ENCODE measurements at places on chromosomes 16 and 17.

- DNase-seq = no peak
Observed at GRCh38 chr17:4748686-4749085, 9.0 kb upstream of the CXCL16 start.

- no peak for DNase-seq
Observed at GRCh38 chr17:78027121-78027520, 68.6 kb downstream of the TNRC6C start.

GRCh38 chr16:10817514-10817913 lies 1.1 kb downstream of the TVP23A start:
- no peak for DNase-seq

- DNase-seq = no peak
Observed at GRCh38 chr17:80453998-80454556, 22.3 kb downstream of the NPTX1 start.

GRCh38 chr16:17287166-17287800 lies 183.5 kb downstream of the XYLT1 start:
- no peak for DNase-seq

GRCh38 chr17:50062293-50063243 lies 6.7 kb downstream of the ITGA3 start:
- no peak for DNase-seq

DNA sequence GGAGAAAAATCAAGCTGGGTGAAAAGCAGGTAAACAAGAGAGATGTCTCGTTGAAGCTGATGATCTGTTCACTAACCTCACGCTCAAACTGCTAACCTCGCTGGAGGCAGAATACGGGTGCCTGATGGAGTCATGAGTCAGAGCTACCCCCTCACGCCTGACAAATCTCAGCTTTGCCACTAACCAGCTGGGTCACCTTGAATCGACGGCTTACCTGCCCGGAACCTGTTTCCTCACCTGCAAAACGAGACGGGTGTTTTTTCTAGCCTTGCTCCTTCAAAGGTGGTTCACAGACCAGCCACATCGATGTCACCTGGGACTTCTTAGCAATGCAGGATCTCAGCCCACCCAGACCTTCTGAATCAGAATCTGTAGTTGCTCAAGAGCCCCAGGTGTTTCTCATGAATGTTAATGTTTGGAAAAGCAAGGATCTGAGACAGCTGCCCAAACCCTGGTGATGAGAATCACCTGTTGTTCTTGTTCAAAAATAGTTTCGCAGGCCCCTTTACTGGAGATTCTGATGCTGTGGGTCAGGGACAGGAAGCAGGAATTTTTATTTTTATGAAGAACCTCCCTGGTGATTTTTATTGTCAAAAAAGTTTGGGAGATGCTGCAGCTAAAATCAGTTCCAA lies 56.9 kb downstream of the MARCHF10 start:
- DNase-seq = no peak

GRCh38 chr16:30858829-30859423 lies 35.0 kb downstream of the BCL7C start:
- no peak for DNase-seq

GRCh38 chr17:46929413-46929812 lies 6.5 kb downstream of the GOSR2 start:
- no peak for DNase-seq

GRCh38 chr16:66874079-66874775 lies 6.1 kb upstream of the PDP2 start:
- DNase-seq = no peak

DNA sequence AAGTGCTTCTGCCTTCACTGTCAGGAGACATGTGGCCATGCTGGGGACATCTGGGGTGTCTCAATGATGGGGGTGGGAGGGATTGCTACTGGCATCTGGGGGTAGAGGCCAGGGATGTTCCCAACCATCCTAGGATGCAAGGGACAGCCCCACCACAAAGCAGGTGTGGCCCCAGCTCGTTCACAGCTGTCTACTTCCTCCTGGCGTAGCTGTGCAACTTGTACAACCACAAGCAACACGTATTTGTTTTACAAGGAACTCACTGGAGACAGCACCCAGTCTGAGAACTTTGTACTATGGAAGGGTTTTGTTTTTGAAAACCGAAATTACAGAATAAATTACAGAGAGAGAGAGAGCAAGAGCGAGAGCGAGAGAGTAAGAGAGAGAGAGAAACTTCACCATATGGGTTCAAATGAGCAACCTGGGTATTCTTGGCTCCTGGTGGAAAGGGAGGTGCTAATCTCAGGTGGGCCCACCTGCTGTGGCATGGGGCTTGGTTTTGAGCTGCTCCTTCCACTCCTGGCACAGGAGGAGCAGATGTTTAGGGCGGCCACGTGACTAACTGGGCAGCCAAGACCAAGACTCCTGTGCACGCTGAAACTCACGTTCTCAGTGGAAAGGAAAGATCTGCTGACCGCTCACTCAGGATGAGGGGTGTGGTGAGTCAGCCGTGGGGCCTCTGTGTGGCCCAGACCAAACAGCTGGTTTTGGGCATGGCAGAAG lies 17.5 kb upstream of the TNFRSF13B start:
- no peak for DNase-seq

DNA sequence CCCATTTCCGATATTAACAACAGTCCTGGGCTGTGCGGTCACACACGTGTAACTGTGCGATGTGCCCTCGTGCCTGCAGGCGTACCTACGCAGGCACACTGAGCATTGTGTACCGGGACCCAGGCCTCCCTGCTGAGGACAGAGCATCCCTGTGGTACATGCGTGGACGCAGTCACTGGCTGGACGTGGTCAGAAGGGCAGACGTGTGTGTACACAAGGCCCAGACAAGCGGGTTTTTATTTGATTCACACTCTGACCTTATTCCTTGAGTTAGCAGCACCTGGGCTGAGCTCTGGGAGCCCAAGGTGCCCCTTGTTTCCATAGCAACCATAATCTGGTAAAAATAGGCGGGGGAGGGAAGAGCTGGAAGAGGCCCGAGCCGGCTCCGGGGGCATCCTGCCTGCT lies 19.5 kb downstream of the RAP1GAP2 start:
- DNase-seq = no peak

DNA sequence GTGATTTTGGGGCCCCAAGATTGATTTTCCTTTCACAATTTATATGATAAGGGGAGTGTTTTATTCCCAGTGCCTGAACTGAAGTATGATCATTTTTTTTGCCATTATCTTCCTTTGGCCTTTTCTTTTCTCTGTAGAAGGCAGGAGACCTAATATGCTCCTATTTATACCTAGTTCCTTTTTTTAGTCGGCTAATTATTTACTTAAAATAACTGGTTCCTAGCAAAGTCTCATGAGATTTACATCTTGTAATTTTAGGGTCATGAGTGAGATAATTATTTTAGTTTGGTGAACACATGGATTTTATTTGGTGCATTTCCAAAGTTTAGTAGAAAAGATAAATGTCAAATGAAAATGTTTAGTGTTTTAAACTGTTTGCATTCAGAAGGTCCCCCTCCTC lies 24.8 kb downstream of the SEC14L1 start:
- no peak for DNase-seq

DNA sequence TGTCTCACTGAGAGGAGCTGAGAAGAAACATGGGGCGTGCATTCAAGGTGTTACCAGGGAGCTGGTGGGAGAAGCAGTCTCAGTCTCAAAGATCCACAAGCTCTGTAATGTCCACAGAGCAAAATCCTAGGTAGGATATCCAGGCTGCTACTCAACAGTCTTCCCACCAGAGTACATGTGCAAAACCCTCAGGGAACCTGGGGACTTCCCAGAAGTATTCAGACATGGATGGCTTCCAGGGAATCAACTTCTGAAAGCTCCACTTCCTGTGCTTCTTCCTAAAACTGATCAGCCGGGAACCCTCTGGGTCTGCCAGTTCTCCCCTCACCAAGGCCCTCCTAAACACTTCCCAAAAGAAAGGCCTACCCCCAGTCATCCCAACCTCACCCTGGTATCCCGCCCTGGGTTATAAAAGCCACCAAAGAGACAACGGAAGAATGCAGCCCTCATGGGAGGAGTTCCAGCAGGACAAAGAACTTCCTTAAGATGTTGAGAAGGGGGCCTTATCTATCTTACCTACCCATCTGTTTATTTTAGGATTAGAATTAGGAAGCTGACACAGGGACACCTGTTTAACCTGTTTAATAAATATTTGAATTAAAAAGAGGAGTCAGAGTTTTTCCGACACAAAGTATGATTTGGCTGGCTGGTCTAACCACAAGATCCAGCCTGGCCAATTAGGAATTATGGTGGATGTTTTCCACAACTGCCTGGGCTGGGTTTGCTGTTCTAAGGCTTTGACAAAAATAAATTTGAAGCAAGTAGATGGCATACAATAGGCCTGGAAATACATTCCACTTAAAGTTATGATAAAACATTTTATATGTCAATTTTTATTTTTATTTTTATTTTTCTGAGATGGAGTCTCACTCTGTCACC lies 37.0 kb downstream of the CUEDC1 start:
- no peak for DNase-seq

GRCh38 chr16:30005341-30006094 lies 5.3 kb downstream of the DOC2A start:
- DNase-seq = no peak

DNA sequence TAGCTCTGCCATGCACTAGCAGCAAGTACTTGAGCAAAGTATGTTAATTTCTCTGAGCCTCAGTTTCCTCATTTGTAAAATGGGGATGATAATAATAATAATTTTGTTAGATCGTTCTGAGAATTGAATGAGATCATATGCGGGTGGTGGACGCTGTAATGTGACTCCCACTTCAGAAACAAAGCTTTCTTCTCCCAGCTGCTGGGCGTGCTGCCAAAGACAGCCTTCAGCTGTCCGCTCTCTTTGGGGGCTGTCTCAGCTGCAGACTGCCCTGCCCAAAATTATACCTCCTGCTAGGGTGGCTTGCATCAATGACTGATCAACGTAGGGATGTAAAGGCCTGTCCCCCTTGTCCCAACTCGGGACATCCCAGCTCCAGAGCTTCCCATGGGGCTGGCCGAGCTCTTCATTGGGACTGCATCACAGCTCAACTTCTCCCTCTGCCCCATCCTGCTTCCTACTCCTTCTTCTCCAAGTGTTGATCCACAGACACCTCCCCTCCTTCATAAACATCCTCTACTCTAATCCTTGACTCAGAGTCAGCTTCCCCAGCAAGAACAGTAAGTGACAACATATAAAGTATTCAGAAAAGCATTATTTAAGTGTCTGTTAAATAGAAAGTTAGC lies 30.7 kb upstream of the CDH5 start:
- no peak for DNase-seq

- DNase-seq = no peak
Observed at GRCh38 chr17:77036841-77037381, 103.9 kb upstream of the SEC14L1 start.

- no peak for DNase-seq
Observed at GRCh38 chr16:81327447-81328196, 12.9 kb downstream of the GAN start.

GRCh38 chr16:89098767-89099430 lies 5.2 kb downstream of the ACSF3 start:
- no peak for DNase-seq

Data from stimulated activated CD4-positive, alpha-beta T cell treated with anti-CD3 and anti-CD28 coated beads, TNF-alpha, amount 100 ng/mL, for 4 hours (primary cell).